Lower lobe of right lung (tissue), 2 donors: ENCODE measurements at places on chromosomes 5 and 9. TPM values are rescaled to one million over a fixed set of nuclear protein-coding genes. Genes with fewer than 3 reads are reported as not detected.

The DOCK8 gene
- 112 TPM for total RNA-seq

DNA sequence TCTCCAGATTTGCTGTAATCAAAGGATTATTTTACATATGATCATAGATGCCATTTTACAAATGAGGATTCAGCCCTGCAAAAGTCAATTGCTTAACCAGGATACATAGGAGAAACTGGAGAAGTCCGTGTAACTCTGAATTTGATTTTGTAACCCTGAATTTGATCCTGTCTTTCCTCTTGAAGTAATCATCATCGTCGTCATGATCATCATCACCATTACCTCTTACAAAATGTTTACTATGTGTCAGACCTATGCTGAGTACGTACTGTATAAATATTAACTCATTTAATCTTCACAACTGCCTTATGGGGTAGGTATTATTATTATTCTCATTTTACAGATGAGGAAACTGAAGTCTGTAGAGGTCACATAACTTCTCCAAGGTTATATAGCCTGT is 271.5 kb downstream of the DOCK8 start:
- DNase-seq: no peak

DNA sequence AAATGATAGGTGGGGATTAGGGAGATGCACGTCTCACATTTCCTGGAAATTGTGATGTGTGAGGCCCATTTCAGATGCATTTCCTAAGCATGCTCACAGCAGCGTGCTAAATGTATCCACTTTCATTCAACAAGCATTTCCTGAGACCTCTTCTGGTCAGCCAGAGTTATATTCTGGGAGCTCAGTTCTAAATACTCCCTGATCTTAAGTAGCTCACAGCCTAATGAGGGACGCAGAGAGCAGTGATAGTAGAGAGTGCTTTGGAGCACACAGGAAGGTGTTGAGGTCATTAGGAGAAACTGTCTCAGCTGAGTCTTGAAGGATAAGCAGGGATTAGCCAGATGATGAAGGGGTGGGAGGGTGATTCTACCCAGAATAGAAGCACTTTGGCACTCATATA is 46.2 kb upstream of the FSD1L start:
- no peak for DNase-seq

- DNase-seq: no peak
Observed at GRCh38 chr5:140631036-140631417, 1.9 kb downstream of the CD14 start.
